ENCODE measurements at places on chromosomes 11 and 22. TPM values are rescaled to one million over a fixed set of nuclear protein-coding genes. Genes with fewer than 3 reads are reported as not detected.

DNA sequence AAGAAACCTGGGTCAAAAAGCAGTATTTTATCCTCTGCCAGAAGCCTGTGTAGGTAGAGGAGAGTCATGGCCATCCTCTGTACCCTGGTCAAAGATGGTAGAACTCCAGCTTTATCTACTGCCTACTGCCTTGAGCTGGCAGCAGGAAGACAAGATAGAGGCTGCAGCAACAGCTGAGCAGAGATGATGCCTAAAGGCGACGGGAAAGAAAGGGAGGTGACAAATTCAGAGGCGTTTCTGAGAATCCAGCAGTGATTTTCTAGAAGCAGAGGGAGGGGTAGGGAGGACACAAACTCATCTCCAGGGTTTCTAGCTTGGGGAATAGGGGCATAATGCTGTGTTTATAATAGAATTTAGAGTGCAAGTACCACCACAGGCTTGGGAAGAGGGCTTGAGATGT lies 15.5 kb upstream of the C1QTNF4 start:
- no peak for DNase-seq

- no peak for DNase-seq
Measured at GRCh38 chr22:48101704-48102103, 1339.3 kb downstream of the TBC1D22A start.

Gene PATE2
- total RNA-seq: 0.32 TPM

DNA sequence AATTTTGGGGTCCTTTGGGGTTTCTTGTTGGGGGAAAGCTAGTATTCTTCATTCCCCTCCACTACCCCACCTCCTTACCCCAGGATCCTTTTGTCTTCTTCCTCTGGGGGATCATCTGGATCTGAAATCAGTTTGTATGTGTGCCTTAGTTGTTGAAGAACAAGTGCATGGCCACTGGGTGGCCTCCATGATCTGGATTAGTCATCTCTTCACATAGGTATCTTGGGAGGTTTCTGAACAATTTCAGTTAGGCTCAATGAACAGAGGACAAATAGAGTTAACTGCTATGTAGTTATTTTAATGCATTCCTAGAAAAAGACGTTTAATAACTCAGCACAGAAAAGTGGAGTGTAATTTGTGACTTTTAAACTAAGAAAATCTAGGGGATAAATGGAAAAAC lies 7.1 kb upstream of the VWA5A start:
- DNase-seq: peak; percentile 31

GRCh38 chr22:46770726-46771125 lies 8.3 kb downstream of the TBC1D22A start:
- no peak for DNase-seq

Gene EHF
- not detected for total RNA-seq

Gene HTR3B
- total RNA-seq: not detected

DNA sequence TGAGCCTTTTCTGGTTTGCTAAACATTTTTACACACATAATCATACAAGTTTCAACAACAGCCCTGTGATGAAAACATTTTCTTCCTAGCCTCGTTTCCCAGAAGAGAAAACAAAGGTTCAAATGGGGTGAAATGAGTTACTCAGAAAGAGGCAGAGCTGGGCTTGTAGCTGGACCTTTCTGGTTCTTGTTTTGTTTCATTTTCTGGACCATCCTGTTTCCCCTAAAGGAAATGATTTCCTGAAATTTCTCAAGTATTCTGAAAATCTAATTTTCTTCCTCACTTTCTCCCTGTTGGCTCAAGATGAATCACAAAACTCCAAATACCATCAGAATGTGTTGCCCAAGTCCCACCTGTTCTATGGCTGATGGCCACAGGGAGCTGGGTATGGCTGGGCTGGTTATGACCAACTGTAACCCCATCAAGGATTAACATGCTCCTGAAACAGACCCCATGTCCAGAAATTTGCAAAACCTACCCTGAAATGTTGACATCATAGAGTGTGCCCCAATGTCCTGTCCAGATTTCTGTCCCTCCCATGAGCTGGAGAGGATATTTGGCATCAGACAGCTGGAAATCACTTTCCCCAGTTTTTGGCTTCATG lies 6.7 kb upstream of the APOL4 start:
- no peak for DNase-seq

DNA sequence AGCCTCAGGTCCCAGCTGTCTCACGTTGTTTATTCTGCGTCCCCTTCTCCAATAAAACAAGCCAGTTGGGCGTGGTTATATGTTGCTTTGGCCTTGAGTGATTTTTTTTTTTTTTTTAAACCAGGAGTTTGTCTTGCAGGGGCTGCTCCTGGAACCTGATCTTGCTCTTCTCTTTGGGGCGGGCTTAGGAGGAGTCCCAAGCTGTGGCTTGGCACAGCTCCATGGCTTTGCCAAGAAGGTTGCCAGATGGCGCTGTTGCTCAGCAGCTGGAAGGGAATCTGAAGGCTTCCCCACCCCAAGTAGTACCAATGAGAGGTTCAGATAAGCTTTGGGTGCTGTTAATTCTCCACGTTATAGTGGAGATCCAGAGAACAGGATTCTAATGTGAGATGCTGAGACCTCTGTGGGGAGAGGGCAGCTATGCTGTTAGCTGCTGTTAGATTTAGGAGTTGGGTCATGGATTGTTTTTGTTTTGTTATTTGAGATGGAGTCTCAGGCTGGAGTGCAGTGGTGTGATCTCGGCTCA lies 2.0 kb upstream of the FERMT3 start:
- DNase-seq: peak; percentile 98

Gene KCNE3
- total RNA-seq: under 0.01 TPM

DNA sequence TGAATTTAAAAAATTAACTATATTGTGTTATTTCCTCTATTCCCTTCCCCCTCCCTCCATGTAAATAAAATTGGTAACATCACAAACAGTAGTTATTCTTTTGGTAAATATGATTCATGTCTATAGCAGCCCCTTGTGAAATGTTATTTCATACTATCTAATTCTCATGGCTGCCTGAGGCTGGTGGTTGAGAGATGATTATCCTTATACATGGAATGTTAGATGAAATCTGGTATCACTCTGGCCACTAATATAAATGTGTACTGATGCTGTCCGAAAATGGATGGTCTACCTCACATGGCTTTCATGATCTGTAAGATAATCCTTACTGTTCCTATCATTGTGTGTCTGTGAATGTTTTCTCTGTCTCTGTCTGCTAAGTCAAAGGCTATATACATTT lies 25.0 kb upstream of the EXPH5 start:
- no peak for DNase-seq

Data from fibroblast of villous mesenchyme (primary cell).